ENCODE measurements at places on chromosomes 11 and 22.

GRCh38 chr11:101456812-101457211 lies 127.0 kb downstream of the TRPC6 start:
- DNase-seq, result no peak

- DNase-seq, result no peak
Observed at GRCh38 chr22:31629741-31630184, 32.3 kb downstream of the PISD start.

DNA sequence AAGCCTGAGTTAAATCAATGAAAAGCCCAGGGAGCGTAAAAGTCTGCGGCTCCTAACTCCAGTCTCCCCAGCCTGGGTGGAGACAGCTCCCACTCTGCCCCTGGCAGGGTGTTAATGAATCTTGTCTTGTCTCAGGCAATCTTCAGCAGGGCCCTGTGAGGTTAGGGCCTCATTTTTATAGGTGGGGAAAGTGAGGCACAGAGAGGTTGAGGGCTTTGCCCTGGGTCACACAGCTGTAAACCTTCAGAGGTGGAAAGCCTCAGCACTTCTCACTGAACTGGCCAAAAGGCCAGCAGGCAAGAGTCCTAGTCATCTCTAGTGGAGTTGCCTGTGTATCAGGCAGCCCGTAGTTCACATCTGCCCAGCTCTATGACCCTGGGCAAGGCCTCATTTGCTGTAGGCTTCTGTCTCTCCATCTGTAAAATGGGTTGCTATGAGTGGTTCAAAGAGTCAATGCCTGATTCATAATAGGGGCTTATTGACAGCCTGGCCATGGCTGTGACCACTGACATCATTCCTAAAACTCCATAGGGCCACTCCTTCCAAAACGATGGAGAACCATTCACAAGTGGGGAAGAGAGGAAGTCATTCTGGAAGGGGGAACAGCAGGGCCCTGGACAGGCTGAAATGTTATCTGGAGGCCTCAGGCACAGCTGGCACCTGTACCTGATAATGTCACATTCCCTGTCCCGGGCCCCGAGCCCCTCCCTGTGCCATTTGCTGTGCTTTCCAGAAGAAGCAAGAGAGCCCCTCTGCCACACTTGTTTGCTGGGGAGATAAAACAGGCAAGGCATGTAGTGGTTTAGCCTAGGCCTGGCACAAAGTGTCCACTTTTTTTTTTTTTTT lies 6.0 kb downstream of the CBX7 start:
- DNase-seq, result no peak

- DNase-seq, result no peak
Observed at GRCh38 chr11:102306048-102306597, 11.2 kb upstream of the BIRC3 start.

- no peak for DNase-seq
Observed at GRCh38 chr11:132942611-132943356, 589.5 kb downstream of the OPCML start.

DNA sequence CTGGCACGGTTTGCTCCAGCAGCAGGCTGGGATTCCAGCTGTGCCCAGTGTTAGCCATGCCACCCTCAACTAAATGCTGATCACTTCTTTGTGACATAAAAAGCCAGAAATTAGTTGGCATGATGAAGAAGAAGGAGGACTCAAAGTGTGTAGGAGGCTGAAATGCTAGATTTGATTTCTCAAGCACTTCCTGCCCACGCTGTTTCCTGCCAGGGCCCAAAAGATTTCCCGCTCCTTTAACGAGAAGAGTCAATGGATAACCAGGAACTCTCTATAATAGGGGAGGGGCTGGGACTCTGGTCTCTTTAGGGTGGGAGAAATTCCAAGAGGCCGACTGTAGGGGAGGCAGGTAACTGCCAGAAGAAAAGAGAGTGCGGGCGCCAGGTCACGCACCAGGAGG lies 26.4 kb downstream of the APOL3 start:
- DNase-seq, result no peak

Measured in central memory CD4-positive, alpha-beta T cell (primary cell).